Cardiac fibroblast (primary cell): ENCODE measurements at places on chromosomes 6 and 20.

DNA sequence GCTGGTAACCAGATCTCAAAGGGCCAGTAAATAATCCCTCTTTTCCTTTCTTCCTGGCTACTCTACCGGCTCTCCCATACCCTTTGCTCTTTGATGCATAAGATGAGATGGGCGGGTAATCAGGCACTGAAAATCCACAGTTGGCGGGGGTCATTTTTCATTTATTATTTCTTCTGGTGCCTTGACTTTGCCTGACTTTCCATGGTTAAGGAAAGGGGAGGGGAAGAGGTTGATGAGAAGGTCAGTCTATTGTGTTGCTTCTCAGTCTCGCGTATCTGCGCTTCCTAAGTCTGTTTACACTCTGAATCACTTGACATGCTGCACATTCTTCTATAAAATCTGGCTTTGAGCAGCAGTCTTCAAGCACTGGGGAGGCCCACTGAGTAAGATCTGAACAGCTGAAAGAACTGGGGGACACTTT, 121.1 kb upstream of the HDGFL1 start:
- peak; percentile 89 for DNase-seq

GRCh38 chr6:139569566-139569965, 195.1 kb upstream of the CITED2 start:
- no peak for DNase-seq

DNA sequence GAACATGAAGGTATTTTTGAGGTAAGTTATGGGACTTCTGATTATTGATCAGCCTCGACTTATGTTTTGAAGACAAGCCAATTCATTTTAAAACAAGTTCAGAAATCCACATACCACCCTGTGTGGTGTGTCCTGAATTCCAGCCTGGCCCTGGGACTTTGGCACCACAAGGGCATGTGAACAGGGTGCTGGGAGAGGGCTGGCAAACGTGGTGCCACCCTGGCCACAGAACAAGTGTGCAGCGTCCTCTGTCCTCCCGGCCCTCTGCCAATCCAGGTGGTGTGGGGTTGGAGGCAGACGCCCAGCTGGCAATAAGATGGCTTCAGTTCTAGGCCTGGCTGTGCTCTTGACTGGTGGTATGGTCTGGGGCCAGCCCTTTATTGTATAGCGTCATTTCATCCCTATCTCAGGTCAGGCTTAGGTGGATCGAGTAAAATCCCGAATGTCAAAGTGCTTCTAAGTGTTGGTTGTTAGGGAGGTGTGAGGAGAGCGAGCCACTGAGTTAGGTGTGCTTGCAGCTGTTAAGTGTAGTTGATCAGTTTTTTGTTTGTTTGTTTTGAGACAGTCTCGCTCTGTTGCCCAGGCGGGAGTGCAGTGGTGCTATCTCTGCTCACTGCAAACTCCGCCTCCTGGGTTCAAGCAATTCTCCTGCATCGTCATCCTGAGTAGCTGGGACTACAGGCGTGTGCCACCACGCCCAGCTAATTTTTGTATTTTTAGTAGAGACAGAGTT, 84.2 kb downstream of the RNF144B start:
- DNase-seq, result no peak

GRCh38 chr6:129645830-129646579, 64.0 kb downstream of the ARHGAP18 start:
- DNase-seq, result no peak

DNA sequence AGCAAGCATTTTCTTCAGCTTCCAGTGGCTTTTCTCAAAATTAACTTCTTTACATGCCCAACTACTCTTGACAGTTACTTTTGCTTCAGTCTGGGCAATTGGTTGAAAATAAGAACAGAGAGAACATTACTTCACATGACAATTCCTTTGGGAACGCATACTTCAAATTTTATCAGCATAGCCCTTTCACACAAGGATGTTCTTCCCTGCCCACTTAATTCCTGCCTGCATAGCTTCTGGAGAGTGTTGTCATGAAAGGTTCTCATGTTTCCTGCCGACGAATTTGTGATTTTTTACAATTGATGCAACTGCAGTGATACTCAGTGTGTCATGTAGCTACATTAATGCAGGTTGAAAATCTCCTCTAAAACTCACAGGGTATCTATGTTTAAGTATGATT, 22.0 kb upstream of the SNRNP48 start:
- peak; percentile 84 for DNase-seq

DNA sequence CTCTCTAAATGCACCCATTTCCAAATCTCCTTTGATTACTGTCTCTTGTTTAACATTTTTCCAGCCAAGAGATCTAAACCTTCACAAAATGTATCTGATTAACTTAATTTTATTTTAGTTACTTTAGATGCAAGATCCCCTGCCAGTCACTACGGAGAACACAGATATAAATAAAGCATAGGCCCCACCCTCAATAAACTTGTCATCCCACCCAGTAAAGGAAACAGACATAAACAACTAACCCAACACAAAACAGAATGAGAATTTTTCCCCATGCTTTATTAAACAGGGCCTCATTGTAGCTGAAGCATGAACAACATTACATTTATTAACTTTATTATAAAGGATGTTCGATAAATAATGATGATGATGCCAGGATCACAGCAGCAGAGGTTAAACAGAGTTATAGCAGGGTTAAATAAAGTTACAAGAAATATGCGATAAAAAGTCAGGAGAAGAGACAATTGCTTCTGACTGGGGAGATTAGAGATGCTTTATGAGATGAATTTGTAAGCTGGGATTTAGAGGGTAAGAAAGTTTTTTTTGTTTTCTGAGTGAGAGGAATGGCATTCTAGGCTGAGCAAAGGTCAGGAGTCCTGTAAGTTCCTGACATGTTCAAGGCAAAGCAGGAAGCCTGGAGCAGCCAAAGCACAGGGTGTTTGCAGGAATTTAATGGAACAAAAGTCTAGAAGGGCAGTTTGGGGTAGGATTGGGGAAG, 41.1 kb downstream of the TFAP2A start:
- DNase-seq, result peak; percentile 2

DNA sequence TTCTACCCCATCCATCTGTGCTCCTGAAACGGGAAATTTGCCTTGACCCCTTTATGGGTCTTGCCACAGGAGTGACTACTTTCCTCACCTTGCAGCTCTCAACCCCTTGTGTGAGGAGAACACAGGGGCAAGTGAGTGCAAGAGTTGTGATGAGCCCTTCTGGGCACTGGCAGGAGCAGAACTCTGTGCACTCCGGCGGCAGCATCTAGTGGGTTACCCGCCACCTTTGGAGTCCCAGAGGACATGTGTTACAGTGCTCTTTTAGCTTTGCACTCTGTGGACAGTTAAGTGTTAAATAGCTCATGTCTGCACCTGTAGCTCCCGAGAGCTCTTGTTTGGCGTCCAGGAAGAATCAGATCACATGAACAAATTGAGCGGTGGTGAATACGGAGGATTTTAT, 940.2 kb downstream of the GRIK2 start:
- DNase-seq, result no peak

- DNase-seq, result no peak
Measured at GRCh38 chr6:149316108-149316727, 1.3 kb upstream of the TAB2 start.

DNA sequence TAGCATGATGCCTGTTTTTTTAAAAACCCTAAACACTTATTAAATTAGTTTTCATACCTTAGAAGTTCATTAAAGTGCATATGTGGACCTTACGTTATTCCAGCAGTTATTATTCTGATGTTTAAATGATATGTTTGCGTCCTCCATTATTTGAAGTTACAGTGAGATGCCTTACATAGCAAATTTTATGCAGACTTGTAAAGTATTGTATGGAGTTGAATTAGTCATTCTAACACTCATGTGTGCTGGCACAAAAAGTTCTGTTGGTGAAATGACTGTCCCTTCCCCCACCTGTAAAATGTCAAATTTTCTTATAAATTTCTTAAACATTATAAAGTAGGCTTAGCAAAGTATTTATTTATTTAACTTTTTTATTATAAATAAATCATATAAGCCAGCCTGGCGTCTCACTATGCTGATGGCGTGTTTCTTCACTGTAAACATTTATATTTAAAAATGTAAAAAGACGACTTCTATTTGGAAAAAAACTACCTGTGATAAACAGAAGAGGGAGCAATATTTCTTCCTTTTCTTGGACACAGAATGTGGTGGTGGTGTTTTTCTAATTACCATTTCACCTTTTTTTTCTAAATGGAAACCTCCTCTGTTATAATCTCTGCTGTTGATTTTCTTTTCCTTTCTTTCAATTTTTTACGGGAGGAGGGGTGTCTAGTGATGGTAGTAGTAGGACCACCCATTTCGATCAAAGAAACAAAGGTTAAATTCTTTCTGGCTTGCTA, 155.4 kb downstream of the RFPL4B start:
- DNase-seq, result peak; percentile 38

DNA sequence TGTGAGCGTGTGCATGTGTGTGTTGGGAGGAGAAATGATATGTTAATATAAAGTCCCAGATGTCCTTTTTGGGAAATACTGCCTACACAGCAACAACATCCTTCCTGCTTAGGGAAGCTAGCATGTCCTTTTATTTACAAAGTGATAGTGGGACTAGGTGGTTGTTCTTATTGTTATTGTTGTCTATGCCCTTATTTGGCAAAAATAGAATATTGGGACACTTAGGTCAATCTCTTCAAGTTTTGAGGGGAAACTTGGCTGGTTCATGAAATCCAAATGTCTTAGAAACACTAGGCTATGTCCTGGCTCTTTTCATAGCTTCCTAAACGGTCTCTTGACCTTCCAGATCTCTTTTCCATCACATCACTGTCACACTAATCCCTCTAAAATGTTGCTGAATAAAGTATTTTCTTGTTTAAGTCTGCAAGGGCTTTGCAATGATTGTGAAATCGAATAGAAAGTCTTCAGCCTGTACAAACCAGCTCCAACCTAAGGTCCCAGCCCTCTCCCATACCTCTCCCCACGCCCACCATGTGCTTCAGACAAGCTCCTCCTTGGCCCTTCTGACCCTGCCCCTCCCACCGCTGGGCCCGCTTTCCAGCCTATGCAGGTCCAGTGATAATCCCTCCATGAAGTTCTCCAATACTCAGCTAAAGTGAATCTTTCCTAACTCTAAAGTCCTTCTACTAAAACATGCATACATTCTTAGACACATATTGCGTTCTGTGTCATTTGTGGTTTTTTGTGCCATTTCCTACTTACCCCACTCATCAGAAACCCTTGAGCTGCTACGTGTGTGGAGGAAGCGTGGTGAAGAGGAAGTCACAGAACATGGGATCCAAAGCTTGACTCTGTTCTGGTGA, 205.1 kb downstream of the LY86 start:
- no peak for DNase-seq

- no peak for DNase-seq
Measured at GRCh38 chr6:114247101-114247500, 95.7 kb downstream of the HS3ST5 start.

GRCh38 chr6:137353346-137353745, 134.2 kb upstream of the IFNGR1 start:
- peak; percentile 10 for DNase-seq

- peak; percentile 73 for DNase-seq
Measured at GRCh38 chr20:4666001-4666479, 55.7 kb upstream of the PRND start.

GRCh38 chr6:151661509-151661908, 146.0 kb upstream of the ESR1 start:
- no peak for DNase-seq

- DNase-seq, result peak; percentile 58
Measured at GRCh38 chr6:17768388-17768787, 61.7 kb upstream of the NUP153 start.

DNA sequence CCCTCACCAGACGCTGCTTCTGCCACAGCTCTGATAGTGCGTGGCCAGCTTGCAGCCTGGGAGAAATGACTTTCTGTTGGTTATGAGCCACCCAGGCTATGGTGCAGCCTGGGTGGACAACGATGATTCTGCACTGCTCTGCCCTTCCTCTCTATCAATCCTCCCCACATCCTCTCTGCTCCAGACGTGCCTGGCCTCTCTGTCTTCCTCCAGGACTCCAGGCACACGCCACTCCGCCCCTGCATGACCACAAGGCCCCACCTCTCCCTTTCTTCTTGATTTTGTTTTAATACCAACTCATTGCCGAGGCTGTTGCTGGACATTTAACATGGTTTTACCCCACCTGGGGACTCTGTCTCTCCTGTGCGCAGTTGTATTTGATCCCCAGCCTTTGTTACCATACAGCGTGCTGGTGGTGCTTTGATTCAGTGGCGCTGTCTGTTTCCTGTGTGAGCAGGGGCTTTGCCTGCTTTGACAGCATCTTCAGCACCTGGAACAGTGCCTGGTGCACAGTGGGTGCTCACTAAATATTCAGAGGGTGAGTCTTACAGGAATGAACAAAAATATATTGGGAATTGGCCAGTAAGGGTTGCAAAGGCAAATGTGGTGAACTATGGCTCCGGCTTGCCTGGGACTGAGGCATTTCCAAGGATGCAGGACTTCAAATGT, 280.9 kb downstream of the CDH26 start:
- no peak for DNase-seq

DNA sequence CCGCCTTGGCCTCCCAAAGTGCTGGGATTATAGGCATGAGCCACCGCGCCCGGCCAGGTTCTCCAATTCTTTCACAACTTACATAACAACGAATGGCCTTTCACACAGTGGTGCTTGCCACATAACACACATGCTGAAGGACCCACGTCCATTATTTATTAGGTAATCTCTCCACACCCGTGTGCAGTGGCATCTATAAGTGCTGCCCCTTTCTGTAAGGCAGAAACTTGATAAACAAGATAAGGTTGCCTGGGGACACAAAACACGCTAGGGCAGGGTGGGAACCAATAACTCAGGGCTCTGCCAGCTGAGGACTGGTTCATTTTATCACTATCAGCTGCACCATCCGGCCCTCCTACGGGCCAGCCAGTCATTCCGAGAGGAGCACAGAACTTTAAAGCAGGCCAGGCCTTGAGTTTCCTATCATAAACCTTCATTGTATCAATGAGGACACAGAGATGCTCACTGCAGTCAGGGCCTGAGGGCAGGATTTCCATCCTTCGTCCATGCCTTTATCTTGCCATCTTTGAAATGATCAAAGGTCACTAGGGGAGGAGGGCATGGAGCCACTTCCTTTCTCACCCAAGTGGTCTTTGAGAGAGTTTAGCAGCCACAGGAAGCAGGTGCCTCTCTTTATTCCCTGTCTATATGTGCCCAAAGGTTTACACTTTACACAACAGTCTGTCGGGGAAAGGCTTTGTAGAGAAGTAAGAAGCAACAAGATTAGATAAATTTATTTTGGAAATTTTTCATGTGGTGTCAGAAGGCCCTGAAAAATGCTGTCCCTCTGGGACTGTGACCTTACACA, 37.6 kb downstream of the GPLD1 start:
- no peak for DNase-seq

DNA sequence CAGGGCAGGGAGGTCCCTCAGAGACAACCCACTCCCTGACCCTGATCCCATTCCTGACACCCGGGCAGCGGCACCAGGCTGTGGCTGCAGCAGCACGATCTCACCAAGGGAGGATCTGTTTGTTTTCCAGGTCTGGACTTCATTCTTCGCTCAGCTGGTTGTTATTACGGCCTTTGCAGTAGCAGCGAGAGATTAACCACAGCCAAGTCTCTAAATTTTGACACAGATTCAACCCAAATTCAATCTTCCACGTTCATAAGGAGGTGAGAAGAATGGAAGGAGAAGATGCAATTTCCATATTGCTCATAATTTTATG, 91.1 kb upstream of the THBS2 start:
- DNase-seq, result no peak
